ENCODE measurements at places on chromosomes 7 and 10.

- DNase-seq, result no peak
Observed at GRCh38 chr7:69035826-69036225, 562.4 kb upstream of the AUTS2 start.

GRCh38 chr7:98420966-98421612 is 20.2 kb upstream of the BAIAP2L1 start:
- DNase-seq, result peak; percentile 17

- no peak for DNase-seq
Observed at GRCh38 chr10:87750817-87751216, 67.2 kb downstream of the ATAD1 start.

- no peak for DNase-seq
Observed at GRCh38 chr7:21169667-21170580, 258.0 kb upstream of the SP4 start.

- no peak for DNase-seq
Observed at GRCh38 chr10:70537398-70538194, 59.0 kb downstream of the PALD1 start.
